NCI-H2029 (cell line): ENCODE measurements at places on chromosomes 1 and 21.

DNA sequence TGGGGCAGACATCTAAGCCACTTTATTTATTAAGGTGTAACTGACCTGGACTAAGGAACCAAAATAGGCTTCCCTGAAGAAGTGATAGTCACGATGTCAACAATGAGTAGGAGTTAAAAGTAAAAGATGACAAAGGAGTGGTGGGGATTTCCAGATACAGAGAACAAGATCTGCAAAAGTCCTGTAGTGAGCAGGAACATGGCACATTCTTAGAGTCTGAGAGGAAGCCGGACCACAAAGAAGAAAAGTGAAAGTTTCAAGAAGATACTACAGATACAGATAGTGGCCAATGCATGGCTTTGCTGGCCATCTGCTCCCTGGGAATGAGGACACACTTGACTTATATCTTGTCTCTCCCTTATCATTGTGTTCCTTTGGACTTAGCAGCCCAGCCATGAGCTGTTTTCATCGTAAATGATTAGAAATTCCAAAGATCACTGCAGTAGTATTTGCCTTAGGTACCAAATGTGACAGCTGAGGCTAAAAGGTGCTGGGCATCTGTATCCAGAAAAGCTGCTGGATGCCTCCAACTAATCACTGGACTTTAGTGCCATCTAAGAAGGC, 302.4 kb upstream of the NR5A2 start:
- DNase-seq: no peak

GRCh38 chr21:41777951-41778815, 11.3 kb upstream of the RIPK4 start:
- peak; percentile 88 for DNase-seq

- DNase-seq: no peak
These were observed 15.9 kb downstream of the ESPN start for GRCh38 chr1:6440198-6441126.

- no peak for DNase-seq
These were observed 90.0 kb upstream of the TLR5 start for GRCh38 chr1:223233019-223233409.

DNA sequence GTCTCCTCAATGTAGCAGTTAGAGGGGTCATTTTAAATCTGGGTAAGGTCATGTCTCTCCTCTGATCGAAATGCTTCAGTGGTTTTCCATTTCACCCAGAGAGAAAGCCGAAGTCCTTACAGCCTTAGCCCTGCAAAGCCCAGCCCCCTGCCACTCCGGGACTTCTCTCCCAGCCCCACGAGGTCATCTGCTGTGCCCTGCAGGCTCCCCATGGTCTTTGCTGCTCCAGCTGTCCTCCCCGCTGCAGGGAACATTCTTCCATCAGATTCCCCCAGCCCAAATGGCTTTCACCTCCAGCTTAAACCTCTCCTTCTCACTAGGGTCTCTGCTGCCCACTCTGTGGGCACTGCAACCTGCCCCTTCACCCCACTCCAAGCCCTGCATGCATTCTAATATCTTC, 626.5 kb downstream of the NPHP4 start:
- no peak for DNase-seq

- no peak for DNase-seq
These were observed 51.8 kb upstream of the SLC16A1 start for GRCh38 chr1:113007706-113008364.

DNA sequence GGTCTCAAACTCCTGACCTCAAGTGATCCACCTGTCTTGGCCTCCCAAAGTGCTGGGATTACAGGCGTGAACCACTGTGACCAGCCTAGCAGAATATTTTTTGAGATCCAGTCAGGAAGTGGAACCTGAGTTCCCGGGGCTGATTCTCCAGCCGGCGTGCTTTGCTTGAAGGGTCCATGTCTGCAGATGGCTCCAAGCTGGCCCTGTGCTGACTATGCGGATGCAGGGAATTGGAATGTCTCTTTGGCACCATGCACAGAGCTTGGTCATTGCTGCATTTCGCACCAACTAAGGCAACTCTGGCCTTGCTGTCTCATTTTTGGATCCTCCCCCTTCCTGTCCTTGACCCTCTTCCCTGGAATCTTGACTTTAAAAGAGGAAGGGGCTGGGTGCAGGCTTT, 28.1 kb downstream of the ARHGEF10L start:
- DNase-seq: no peak

DNA sequence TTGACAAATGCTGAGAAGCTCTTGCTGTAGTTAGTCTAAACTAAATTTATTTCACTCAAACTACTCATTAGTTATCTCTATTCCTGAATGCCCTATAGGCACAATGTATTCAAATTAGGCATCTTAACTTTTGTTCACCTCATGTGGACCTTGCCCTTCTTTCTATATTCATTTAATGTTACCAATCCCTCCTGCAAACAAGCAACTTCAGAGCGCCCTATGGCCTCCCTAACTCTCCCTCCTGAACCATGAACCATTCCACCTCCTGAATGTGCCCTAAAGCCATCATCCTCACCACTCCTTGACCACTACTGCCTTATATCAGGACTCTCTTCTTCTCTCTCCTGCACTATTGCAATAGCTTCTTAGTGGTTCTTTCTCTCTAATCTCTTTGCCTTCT, 34.8 kb upstream of the SAMD13 start:
- no peak for DNase-seq

- DNase-seq: no peak
These were observed 2.6 kb downstream of the NDC1 start for GRCh38 chr1:53835491-53835890.

DNA sequence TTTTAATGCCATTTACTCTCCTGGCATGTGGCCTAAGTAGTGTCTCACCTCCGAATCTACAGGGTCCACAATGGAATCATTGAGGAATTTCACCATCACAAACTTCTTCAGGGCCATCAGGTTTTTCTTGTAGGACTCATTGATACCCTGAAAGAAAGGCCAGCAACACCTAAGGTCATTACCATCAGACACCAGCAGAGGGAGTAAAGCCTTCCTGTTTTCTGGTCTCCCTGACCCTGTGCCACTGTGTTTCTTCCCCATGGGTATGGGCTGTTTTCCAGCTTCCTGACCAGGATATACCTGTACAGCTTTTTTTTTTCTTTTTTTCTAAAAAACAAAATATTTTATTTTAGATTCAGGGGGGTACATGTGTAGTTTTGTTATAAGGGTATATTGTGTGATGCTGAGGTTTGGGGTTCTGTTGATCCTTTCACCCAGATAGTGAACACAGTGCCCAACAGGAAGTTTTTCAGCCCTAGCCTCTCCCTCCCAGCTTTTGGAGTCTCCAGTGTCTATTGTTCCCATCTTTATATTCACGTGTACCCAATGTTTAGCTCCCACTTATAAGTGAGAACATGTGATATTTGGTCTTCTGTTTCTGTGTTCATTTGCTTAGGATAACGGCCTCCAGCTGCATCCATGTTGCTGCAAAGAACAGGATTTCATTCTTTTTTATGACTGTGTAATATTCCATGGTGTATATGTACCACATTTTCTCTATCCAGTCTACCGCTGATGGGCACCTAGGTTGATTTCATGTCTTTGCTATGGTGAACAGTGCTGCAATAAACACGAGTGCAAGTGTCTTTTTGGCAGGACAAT, 18.3 kb downstream of the PPT1 start:
- peak; percentile 97 for DNase-seq

DNA sequence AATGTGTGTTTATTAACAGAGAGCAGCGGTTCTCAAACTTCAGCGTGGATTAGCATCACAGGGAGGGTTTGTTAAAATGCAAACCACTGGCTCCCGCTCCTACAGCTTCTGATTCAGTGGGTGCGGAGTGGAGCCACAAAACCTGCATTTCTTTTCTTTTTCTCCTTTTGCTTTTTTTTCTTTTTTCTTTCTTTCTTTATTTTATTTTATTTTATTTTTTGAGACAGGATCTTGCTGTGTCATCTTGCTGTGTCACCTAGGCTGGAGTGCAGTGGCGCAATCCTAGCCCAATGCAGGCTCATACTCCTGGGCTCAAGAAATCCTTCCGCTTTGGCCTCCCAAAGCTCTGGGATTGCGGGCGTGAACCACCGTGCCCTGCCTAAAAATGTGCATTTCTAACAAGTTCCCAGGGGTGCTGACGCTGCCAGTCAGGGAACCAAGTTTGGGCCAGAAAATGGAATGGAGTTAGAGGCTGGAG, 20.9 kb upstream of the SLC1A7 start:
- DNase-seq: no peak

DNA sequence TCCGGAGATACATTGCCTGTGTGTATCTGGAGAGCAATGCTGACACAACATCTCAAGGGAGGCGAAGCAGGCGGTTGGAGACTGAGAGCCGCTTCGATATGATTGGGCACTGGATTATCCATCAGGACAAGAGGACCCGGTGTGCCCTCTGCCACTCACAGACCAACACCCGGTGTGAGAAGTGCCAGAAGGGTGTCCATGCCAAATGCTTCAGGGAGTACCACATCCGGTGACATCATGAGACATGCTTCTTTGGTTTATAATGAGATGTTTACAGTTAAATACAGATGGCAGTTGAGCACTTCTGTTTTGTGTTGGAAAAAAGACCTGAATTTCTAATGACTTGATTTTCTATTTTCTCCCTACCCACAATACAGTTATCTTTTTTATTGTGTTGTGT, 12.1 kb downstream of the PGBD2 start:
- DNase-seq: peak; percentile 97
